ENCODE measurements at places on chromosomes 2 and 18. TPM values are rescaled to one million over a fixed set of nuclear protein-coding genes. Genes with fewer than 3 reads are reported as not detected.
A peak's percentile ranks its signal among the peaks of the same experiment; 100 is the strongest.

Gene DHRS9
- total RNA-seq, result 0.33 TPM

Gene WBP1
- 17.5 TPM for total RNA-seq

DNA sequence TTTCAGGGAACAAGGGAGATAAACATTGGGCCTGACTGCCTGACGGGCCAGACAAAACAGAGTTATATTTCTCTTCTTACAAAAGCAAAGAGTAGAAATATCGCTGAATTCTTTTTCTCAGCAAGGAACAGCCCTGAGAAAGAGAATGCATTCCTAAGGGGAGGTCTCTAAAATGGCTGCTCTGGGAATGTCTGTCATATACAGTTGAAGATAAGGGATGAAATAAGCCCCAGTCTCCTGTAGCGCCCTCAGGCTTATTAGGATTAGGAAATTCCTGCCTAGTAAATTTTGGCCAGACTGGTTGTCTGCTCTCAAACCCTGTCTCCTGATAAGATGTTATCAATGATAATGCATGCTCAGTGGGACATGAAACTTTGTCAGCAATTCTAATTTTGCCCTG lies 134.9 kb upstream of the CNTNAP5 start:
- no peak overlapping the region for H3K4me3 ChIP-seq
- DNase-seq, result no peak
- no peaks in the 10 kb centered on the region for H3K4me1 ChIP-seq
- no peak overlapping the region for H3K27ac ChIP-seq
- H3K27me3 ChIP-seq, result no peaks in the 10 kb centered on the region
- no peaks in the 10 kb centered on the region for H3K36me3 ChIP-seq

- H3K27me3 ChIP-seq, result no peaks in the 10 kb centered on the region
- DNase-seq, result no peak
These were observed 555.2 kb downstream of the DCDC2C start for GRCh38 chr2:4258563-4258962.

DNA sequence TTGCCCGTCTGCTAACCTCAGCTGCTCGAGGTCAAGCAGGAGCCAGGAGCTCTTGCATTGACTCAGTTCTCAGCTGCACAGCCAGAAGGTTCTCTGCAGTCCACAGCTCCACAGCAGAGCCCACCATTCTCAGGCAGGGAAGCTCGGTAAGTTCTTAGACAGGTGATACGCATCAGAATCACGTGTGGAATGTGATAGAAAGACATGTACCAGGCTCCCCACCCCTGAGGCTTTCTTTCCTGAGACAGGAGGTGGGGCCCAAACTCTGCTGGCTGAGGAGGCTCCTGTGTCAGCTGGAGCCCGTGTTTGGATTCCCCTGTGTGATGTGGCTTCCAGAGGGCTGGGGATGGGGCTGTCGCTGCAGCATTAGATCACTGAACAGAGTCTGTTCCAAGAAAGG lies 28.0 kb downstream of the DIPK1C start:
- no peak overlapping the region for H3K4me3 ChIP-seq
- no peaks in the 10 kb centered on the region for H3K4me1 ChIP-seq
- no peaks in the 10 kb centered on the region for H3K27me3 ChIP-seq
- H3K27ac ChIP-seq, result no peak overlapping the region
- H3K36me3 ChIP-seq, result no peaks in the 10 kb centered on the region

DNA sequence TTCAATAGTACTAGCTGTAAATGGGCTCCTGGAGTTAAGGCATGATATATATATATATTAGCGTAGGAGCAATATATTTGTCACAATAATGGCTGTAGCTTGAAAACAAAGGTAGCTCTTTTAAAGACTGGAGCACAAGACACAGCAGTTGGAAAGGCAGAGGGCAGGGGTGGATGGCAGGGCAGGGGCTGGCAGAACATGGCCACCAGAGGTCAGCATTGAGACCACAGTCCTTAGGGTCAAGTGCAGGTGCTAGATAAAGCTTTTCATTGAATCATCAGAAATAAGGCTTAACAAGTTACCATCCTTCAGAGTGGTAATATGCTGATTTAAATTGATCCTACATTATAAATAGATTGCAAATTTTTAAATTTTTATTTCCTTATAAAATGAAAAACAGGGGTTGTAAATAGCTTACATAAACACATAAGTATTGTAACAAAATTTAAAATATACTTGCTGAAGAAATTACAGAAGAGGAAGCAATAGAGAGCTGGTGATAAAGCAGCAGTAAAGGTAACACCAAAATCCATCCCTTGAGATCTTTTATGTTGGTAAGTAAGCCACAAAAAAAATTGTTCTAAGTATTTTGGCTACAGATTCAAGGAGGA lies 161.2 kb upstream of the PIEZO2 start:
- H3K4me3 ChIP-seq, result no peak overlapping the region
- peak; percentile 64 for DNase-seq
- no peaks in the 10 kb centered on the region for H3K36me3 ChIP-seq
- no peaks in the 10 kb centered on the region for H3K4me1 ChIP-seq

DNA sequence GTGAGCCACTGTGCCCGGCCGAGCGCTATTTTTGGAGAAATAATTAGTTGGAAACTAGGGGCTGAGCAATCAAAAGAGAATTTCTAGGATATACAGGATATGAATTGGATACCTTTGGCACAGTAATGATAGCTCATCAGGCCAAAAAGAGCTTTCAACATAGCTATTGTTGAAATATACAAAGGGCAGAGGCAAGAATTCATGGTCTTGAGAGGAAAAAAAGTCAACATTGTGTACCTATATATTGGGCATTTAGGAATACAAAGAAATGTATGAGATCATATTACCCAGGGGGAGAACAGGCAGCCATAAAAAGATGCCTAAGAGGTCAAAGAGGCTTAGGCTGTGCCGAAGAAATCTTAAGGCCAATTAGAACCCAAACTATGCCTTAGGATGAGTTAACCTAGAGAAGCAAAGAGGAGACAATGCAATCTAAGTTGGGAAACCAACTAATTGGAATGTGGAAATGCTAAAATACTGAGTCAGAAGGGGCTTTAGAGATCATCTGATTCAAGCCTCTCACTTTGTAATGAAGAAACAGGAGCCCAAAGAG lies 99.0 kb downstream of the RBBP8 start:
- no peaks in the 10 kb centered on the region for H3K27me3 ChIP-seq
- H3K4me1 ChIP-seq, result no peaks in the 10 kb centered on the region
- H3K4me3 ChIP-seq, result no peak overlapping the region
- DNase-seq, result no peak
- H3K36me3 ChIP-seq, result no peaks in the 10 kb centered on the region
- no peak overlapping the region for H3K27ac ChIP-seq

All from gastrocnemius medialis (tissue), 4 donors.